GM12878 (cell line): ENCODE measurements at places on chromosomes 13 and 19. TPM values are rescaled to one million over a fixed set of nuclear protein-coding genes. Genes with fewer than 3 reads are reported as not detected.

The CD22 gene
- 74.5 and 81.0 TPM in 2 replicates for polyA plus RNA-seq

The GIPC1 gene
- polyA plus RNA-seq = 13.3 and 15.9 TPM in 2 replicates

The LMTK3 gene
- polyA plus RNA-seq = 0.03 TPM in 1 of 2 replicates, not detected in the other

The SIAH3 gene
- polyA plus RNA-seq = not detected in 2 replicates

The ZNF730 gene
- polyA plus RNA-seq = not detected in 2 replicates

The METTL21C gene
- 0.19 TPM in 1 of 2 replicates, not detected in the other for polyA plus RNA-seq

The ZNF470 gene
- polyA plus RNA-seq = 0.58 and 0.88 TPM in 2 replicates

The CPAMD8 gene
- polyA plus RNA-seq = 0.17 and 0.25 TPM in 2 replicates

The PNMA8B gene
- not detected in 2 replicates for polyA plus RNA-seq

The LRP3 gene
- polyA plus RNA-seq = 0.12 and 0.26 TPM in 2 replicates

The ZIK1 gene
- polyA plus RNA-seq = 2.5 and 3.3 TPM in 2 replicates

The YJEFN3 gene
- 4.7 and 6.9 TPM in 2 replicates for polyA plus RNA-seq

GRCh38 chr13:100552755-100553154 lies 35.8 kb downstream of the GGACT start:
- no peak overlapping the region for H3K4me3 ChIP-seq
- no peak for DNase-seq
- H3K27me3 ChIP-seq = no peaks in the 10 kb centered on the region
- no peaks in the 10 kb centered on the region for H3K36me3 ChIP-seq

GRCh38 chr13:111562716-111563115 lies 242.3 kb downstream of the TEX29 start:
- no peak overlapping the region for H3K4me3 ChIP-seq
- H3K36me3 ChIP-seq = no peaks in the 10 kb centered on the region
- DNase-seq = no peak

DNA sequence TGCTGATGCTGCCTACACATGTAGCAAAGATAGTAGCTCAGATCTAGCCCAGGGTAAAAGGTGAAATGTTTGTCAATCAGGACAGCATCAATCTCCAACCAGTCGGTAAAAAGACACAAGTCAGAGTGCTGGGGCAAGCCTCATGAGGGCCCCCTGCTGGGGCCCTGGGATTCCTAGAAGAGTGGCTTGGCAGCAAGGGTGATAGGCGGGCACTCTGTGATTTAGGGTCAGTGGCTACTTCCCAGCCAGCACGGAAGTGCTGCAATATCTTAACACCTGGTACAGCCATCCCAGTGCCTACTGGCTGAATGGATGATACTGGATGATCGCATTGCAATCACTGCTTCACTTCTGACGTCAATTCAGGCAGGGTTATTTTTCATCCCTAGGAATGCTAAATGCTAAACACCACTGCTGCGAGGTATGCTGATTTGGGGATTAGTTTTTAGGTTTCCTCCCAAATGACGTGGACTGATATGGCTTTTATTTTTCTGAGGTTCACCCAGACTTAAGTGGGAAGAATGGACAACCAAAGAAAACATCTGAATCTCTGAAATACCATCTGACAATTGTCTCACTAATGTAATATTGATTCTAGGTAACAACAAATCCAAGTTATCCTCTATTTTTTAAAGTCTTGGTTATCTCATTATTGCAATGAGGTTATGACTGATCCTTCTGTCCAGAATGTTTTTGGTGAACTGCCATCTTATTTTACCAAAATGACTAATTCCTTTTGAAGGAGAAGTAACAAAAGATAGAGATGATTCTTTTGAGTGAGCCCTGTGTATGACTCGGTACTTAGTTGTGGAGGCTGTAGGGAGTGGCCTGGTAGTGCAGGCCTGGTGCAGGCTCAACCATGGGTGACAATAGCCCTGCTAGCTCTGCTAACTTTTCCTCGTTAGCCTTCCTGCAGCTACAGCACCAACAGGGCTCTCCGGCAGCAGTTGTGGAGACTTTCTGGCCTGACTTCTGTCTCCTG lies 432.5 kb downstream of the FGF9 start:
- H3K27me3 ChIP-seq = no peaks in the 10 kb centered on the region
- no peak overlapping the region for H3K4me3 ChIP-seq
- H3K4me1 ChIP-seq = no peaks in the 10 kb centered on the region
- H3K27ac ChIP-seq = no peak overlapping the region
- no peak for DNase-seq

GRCh38 chr19:41993612-41994483 lies at the start of gene ATP1A3:
TSS of gene ATP1A3 (minus strand) at chr19:41994230. CDS start at chr19:41994076, 154 bp downstream.
- no peak for DNase-seq
- no peak within 1 kb of the TSS for H3K27ac ChIP-seq
- peaks cover 10% of the 10 kb centered on the region for H3K27me3 ChIP-seq

- DNase-seq = no peak
- H3K27ac ChIP-seq = no peak overlapping the region
Observed at GRCh38 chr13:31056644-31057271, 104.9 kb downstream of the HSPH1 start.

DNA sequence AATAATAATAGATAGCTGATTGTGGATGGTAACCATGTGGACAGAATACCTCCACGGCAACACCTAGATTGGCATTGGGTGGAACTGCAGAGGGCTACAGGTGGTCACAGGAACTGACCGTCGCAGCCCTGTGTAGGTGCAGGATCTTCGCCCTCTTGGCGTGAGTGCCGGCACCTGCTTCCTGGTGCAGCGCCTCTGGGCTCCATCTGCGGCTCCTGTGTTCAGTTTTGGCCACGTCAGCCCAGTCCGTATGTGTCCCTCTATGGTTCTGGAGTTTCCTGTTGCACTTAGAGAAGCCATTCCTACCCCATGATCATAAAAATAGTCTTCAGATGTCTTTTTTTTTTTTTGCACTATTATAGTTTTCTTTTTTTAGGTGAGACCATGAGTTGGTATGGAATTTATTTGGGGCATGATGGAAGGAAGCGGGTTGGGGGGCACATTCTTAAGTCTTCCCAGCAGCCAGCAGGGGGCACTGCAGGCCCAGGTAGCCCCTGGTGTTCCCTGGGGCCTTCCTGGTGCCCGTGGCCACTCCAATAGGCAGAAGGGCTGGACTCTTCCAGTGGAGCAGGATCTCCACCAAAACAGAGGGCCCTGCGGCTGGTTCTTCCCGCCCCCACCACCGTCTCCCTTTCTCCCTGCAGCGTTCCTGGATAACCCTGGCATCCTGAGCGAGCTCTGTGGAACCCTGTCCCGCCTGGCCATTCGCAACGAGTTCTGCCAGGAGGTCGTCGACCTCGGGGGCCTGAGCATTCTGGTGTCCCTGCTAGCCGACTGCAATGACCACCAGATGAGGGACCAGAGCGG lies 10.1 kb upstream of the SLC25A42 start:
- no peak for DNase-seq
- no peaks in the 10 kb centered on the region for H3K4me1 ChIP-seq
- H3K27ac ChIP-seq = no peak overlapping the region
- H3K27me3 ChIP-seq = no peaks in the 10 kb centered on the region

GRCh38 chr13:32267836-32268439 lies 47.2 kb downstream of the ZAR1L start:
- H3K4me3 ChIP-seq = no peak overlapping the region
- H3K4me1 ChIP-seq = no peaks in the 10 kb centered on the region
- DNase-seq = no peak
- H3K27ac ChIP-seq = no peak overlapping the region
- H3K36me3 ChIP-seq = no peaks in the 10 kb centered on the region

- H3K27me3 ChIP-seq = no peaks in the 10 kb centered on the region
- no peaks in the 10 kb centered on the region for H3K4me1 ChIP-seq
- no peak overlapping the region for H3K27ac ChIP-seq
- H3K36me3 ChIP-seq = no peaks in the 10 kb centered on the region
- H3K4me3 ChIP-seq = no peak overlapping the region
Observed at GRCh38 chr13:97359181-97360057, 74.5 kb upstream of the RAP2A start.

DNA sequence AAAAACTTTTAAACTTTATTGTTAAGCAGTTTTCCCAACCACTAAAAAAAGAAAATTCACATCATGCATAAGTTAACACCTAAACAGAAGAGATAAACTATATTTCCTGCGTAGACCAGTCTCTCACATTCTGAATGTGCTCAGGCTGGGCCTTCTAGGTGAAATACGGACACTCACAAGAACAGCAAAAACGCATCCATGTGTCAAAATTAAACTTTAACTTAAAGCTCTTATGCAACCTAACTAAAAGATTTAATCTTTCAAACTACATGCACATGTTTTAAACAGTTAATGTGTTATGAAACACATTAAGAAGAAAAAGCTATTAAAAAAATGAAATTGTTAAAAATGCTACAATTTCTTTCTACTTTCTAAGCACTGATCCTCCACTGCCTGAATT lies 2.6 kb downstream of the SAFB2 start:
- H3K4me3 ChIP-seq = peak overlapping the region; percentile 97; the same call in 1 of the 2 replicates
- no peak overlapping the region for H3K27ac ChIP-seq
- H3K4me1 ChIP-seq = no peaks in the 10 kb centered on the region
- no peaks in the 10 kb centered on the region for H3K27me3 ChIP-seq
- peaks cover 25% of the 10 kb centered on the region for H3K36me3 ChIP-seq
- no peak for DNase-seq

DNA sequence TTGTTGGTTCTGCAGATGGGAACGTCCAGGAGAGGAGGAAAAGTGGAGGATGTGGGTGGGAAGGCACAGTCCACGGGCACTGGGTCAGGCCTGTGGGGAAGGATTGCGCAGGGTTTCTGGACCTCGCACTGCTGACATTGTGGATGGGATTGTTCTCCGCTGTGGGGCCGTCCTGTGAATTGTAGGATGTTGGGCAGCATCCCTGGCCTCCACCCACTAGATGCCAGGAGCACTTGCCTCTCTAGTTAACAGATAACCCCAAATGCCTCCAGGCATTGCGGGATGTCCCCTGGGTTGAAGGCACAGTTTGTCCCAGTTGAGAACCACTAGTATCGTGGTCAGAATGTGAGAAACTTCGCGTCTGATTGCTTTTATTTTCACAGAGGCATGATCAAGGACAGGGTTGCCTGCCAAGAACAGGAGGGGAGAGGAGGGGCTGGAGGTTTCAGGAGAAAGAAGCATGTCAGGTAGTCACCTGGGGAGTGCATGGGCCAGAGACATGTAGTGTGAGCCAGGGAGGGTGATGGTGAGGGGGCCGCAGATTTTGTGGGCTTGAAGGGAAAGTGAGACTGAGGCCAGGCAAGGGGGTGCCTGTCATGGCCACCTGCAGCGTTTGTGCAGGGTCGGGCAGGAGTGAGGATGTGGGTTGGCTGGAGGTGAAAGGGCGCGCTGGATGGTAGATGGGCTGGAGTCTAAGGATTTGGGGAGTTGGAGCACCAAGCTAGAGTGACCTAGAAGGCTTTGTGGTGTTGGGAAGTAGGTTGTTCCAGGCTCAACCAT lies 3.2 kb downstream of the ZNF628 start:
- H3K27me3 ChIP-seq = no peaks in the 10 kb centered on the region
- H3K4me3 ChIP-seq = no peak overlapping the region
- H3K4me1 ChIP-seq = peaks cover 28% of the 10 kb centered on the region
- no peak for DNase-seq
